ENCODE measurements at places on chromosomes 11 and 22.

DNA sequence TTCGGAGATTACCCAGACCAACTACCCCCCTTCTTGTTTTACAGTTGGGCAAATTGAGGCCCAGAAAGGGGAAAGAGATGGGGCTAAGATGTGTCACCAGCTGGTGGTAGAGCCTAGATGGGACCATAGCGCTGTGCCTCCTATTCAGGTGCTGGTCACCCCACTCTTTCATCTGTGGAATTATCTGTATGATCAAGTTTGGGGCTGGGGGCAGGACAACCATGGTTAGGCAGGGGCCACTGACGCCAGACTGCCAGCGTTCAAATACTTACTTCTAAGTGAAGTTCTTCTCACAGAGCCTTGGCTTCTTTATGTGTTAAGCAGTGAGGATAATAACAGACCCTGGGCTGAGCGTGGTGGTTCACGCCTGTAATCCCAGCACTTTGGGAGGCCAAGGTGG lies 55.9 kb downstream of the IGLL1 start:
- DNase-seq, result no peak

- no peak for DNase-seq
Observed at GRCh38 chr11:61922539-61922938, 5.2 kb upstream of the RAB3IL1 start.

GRCh38 chr11:78201096-78201818 lies 12.5 kb downstream of the USP35 start:
- no peak for DNase-seq

DNA sequence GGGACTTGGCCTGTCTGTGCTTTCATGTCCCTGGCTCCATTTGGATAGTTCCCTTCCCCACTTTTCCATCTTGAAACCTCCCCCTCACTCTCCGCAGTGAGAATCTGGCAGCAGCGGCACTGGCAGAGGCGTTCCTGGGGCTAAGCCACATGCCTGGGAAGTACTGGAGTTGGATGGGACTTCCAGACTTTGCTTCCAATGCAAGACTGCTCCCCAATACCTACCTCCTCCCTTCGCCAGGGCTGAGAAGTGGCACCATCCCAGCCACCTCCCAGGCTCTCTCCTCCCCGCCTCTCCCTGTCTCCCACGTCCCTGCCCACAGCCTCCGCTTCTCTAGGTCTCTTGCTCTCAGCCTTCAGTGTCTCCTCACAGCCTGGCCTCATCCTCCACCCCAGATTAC lies 16.6 kb downstream of the TST start:
- DNase-seq, result no peak

- DNase-seq, result no peak
Observed at GRCh38 chr22:25413620-25414019, 150.9 kb upstream of the GRK3 start.

DNA sequence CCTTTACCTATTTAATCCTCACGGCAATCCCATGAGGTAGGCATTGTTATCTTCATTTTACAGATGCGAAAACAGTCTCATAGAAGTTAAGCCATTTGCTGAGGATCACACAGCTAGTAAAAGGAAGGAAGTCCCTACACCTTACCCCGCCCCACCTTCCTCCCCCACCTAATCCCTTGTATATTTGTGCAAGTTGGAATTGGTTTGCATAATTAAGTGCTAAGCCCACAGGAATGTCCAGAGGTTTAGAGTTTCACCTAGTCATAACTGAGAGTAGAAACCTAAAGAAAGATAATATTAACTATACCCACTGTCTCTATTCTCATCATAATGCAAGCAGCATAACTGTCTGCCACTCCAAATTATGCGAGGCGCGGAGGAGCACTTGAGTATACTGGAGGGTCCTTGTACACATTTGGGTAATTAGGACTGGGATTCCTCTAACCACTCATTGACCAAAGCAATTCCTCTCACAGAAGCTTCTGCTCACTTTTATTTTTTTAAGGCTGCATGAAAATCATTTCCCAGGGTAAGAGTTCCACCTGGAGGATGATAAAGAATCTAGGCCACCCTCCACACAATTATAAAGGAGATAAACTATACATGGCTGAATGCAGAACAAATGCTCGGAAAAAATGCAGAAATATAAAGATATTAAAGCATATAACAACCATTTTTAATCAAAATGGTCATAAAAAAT lies 199.9 kb downstream of the FAM181B start:
- peak; percentile 96 for DNase-seq

GRCh38 chr11:587978-588380 lies 11.7 kb downstream of the PHRF1 start:
- no peak for DNase-seq

- DNase-seq, result no peak
Observed at GRCh38 chr11:87002918-87003317, 34.8 kb upstream of the TMEM135 start.

DNA sequence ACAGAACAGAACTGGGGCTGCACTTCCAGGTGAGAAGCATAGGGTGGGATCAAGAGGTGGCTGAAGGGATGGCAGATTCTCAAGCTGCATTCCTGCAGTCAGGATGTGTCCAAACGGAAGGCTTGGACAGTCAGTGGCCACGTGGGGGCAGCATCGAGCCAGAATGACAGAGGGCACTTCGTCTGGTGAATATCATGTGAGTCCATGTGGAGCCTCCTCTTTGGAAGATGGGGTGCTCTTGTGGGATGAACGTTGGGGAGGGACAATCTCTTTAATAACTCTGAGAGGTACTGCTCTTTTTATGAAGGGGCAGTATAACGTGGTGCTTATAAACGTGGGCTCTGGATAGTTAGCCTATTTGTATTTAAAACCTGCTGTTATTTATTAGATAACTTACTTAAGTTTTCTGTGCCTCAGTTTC lies 154.9 kb upstream of the NAV2 start:
- peak; percentile 74 for DNase-seq

DNA sequence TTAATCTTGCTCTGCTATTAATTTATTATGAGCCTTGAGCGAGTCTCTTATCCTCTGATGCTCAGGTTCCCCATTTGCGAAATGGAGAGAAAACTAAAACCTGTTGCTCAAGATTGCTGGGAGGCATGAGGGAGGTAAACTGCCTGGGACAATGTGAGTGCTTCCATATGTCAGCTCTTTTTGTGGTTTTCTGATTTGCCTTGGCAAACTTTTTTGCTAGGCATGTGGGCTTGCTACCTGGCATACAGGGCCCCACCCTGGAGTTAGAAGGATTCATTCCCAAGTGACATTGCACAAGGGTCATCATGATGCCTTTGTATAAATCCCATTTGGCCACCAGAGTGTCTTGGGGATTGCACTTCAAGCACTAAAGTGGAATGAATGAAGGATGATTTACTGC lies 22.4 kb downstream of the TSPAN18 start:
- no peak for DNase-seq

- DNase-seq, result no peak
Observed at GRCh38 chr22:40330615-40331014, 15.7 kb upstream of the ADSL start.

DNA sequence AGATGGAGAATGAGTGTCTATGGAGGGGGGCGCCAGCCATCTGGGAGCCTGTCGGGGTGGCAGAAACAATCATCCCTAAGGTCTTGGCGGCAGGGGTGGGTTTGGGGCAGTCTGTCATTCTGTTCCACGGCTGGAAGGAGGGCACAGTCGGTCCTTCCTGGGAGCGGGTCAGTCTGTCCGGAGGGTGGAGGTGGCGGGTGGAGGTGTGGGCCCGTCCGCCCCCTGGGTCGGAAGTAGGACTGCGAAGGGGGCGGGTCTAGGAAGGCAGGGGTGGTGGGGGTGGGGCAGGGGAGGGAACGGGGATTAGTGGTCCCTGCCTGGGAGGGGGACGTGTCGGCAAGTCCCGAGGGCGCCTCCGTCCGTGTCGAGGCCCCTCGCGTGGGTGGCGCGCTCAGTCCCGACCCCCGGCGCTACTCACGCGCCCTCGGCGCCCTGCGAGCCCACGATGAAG lies 461 bp downstream of the TBC1D10A start:
- DNase-seq, result no peak

DNA sequence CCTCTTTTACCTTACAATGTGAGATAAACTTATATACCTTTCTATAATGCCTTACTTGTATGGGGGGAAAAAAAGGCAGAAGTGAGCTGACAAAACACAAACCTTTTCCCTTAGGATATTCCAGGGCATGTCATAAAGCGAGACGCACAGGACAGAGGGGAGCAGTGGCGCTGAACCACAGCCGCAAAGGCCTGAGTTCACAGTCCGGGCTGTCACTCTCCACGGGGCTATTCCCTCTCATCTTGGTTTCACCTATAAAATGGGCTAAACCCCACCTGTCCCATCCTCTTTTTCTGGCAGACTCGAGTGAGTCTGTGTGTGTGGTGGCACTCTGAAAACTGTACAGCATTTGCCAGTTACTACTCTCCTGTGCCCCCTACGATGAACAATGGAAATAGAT lies 14.4 kb upstream of the FXYD2 start:
- no peak for DNase-seq

DNA sequence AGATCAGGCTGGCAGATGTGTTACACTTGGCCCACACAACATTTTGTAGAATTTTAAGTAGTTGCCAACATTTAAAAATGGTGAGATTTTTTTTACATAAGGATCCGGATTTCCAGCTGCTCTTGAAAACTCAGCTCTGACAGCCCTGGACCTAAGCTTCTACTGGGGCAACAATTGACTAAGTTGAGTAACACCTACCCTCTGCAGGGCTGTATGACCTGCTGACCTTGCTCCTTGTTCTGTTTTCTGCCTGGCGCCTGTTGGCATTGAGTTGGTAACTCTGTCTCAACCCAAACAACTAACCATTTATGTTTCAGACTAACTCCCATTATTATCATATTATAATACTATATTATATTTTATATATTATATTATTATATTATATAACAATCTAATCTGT lies 21.1 kb upstream of the LRRC55 start:
- DNase-seq, result no peak

DNA sequence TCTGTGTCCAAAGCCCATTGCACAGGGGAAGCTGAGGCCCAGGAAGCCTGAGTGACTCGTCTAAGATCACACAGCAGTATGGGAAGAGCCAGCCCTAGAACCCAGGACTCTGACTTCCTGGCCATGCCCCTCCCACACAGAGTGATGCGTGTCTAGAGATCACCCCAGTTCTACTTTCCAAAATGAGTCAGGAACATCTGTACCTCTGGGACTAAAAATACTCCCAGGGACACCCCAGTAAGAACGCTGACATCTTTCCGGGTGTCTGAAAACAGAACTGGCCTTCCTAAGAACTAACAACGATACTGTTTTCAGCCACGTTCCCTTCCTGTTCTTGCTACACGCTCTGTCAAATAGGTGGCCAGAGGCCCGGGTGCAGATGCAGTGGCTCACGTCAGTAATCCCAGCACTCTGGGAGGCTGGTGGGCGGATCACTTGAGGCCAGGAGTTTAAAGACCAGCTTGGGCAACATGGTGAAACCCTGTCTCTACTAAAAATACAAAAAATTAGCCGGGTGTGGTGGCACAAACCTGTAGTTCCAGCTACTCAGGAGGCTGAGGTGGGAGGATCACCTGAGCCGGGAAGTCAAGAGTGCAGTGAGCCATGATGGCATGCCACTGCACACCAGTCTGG lies 21.7 kb upstream of the PDGFB start:
- DNase-seq, result no peak

DNA sequence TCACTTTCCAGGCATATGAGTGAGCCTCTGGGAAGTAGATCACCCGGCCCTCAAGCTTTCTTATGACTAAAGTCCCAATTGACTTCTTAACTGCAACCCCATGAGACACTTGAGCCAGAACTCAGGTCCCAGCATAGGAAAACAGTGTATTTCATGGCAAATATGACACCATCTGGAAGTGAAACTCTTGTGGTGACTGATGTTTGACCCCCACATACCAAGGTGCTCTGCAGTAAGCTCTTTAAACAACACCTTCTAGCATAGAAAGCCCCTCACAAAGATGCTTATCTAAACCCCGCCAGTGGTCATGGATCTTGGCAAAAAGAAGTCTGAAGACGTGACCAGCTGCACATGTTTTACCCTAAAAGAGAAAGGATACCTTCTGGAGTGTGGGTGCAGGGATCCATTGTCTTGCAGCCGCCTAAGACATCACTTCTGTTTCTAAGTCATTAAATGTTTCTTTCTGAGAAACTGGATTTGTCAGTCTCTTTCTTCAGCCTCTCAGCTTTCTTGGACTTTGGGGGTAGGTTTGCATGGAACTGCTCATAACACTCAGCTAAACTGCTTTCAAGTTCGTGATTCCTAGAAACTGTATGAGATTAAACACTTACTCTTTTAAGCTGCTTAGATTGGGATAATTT lies 7.4 kb upstream of the PELI3 start:
- DNase-seq, result peak; percentile 91

DNA sequence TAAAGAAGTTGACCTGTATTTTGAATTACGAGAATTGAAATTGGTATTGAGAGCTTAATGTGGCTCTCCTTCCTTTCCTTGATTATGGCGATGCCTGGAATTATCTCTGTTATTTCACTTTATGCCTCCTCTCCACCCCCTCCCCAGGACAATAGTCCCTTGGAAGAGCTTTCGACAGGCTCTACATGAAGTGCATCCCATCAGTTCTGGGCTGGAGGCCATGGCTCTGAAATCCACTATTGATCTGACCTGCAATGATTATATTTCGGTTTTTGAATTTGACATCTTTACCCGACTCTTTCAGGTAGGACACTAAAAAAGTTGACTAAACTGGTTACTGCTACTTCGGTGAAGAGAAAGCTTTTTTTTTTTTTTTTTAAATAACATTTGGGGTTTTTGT lies 43.2 kb downstream of the MCAM start:
- DNase-seq, result no peak

GRCh38 chr11:91263496-91264365 lies 960.9 kb upstream of the FAT3 start:
- no peak for DNase-seq

GRCh38 chr22:39471381-39472141 lies 14.7 kb downstream of the MGAT3 start:
- no peak for DNase-seq

GRCh38 chr11:69311767-69312385 lies 17.9 kb downstream of the MYEOV start:
- DNase-seq, result no peak

DNA sequence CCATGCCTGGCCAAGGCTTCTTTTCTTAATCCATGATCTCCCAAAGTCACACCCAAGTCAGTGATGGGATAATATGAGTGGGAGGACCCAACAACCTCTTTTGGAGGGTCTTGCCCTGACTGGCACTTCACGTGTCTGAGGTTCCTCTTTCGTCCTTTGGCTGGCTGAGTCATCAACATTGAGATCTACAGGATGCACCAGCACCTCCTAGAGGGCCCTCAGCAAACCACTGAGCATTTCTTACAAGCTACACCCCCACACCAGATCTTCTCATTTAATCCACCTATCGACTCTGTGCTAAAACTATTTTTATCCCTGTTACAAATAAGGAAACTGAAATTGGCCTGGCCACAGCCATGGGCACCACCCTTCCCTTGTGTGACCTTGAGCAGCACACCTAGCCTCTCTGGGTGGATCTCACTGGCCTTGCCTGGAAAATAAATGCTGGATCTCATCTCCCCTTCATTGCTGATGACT lies 63.4 kb downstream of the FLI1 start:
- no peak for DNase-seq

- no peak for DNase-seq
Observed at GRCh38 chr11:23924226-23924625, 572.6 kb upstream of the LUZP2 start.

All from NCI-H524 (cell line).